ENCODE measurements at places on chromosomes 4 and X.

GRCh38 chr4:116024954-116025708 lies 911.7 kb upstream of the NDST4 start:
- no peak for DNase-seq

DNA sequence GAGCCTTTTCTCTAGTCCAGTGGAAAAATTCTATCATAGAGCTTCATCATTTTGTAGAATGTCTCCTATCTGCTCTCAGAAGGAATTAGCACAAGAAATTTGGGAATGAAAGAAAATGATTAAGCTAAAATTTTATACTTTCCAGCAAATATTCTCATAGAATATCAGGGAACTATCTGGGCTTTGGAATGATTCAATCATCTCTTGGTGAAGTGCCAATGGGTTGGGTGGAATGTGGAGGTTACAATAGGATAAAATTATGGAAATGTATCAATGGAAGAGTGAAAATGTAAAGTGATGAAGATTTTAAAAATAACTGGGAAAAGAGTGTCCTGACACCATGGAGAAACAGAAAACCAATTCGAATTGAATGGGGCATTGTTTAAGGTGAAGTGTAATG lies 119.0 kb upstream of the MID1 start:
- no peak for DNase-seq

- DNase-seq = no peak
Measured at GRCh38 chr4:24867766-24868296, 45.0 kb downstream of the CCDC149 start.

DNA sequence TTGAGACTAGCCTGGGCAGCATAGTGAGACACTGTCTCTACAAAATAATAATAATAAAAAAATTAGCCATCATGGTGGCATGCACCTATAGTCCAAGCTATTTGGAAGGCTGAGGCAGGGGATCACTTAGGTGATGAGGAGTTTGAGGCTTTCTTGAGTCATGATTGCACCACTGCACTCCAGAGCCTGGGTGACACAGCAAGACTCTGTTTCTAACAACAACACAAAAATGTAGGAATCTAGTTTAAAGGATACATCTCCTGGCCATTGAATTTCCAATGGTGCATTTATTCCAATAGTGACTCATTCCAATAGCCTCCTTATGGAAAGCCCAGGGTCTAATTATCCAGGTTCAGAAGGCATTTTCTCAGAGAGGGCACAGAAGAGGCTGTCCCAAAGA lies 21.9 kb upstream of the HERC6 start:
- DNase-seq = no peak

DNA sequence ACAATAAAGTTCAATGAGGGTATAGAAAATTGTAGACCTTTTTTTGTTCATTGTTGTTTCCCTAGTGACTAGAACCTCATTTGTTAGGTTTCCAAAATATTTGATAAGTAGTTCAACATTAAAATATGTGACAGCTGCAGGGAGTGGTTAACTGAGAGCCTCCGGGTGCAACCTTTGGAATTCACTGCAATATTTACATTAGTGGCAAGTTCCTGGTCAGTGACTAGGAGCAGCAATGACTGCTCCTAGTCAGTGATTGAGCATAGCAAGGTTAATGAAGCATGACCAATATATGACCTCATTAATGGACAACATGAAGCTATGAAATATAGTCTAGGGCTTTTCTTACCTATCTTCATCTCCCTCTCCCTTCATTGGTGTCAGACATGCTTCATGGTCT lies 65.8 kb upstream of the FAM47A start:
- no peak for DNase-seq

DNA sequence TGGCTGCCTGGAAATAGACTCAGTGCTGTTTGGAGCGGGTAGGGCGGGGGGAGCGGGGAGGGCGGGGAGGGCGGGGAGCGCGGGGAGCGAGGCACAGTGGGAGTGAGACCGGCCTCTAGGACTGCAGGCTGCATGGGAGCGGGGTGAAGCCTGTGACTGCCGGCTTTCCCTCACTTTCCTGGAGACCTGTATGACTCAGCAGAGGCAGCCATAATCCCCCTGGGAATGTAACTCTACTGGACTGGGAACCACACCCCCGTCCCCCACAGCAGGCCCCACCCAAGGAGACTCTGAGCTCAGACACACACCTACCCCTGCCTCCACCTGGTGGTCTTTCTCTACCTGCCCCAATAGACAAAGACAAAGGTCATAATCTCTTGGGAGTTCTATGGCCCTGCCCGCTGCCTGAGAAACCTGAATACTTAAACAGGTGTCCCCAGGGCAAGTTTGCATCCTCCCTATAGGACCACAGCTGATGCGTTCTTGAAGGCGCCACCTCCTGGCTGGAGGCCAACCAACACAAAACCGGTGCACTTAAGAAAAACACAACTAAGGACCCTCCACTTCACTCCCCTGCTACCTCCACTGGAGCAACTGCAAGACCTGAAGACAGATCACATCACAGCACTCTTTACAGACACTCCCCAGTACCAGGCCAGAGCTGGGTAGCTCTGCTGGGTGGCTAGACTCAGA lies 18.0 kb downstream of the HDAC8 start:
- no peak for DNase-seq

DNA sequence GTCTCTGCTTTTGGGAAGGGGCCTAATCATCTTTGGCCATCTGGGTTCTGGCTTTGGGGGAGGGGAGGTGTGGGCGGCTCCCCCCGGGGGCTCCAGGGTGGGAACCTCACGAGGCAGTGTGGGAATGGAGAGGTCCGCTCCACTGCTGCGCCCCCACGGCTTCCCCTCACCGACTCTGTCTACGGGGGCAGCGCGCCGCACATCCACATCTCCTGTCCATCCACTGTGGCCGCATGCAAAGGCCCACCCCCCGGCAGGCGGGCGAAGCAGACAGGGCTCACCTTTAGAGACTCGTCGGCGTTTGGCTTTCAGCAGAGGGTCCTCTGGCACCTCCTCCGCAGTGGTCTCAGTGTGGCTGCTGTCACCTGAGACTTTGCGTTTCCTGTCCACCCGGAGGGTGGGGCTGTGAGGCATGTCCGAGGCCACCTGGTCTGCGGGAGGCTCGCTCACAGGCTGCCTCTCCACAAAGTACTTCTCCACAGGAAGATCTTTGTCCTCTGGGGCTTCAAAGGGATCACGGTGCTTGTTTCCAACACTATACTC lies 33.6 kb downstream of the BCOR start:
- no peak for DNase-seq

GRCh38 chr4:6018331-6018730 lies at the start of gene C4orf50:
TSS of gene C4orf50 (minus strand) at chr4:6018431.
- DNase-seq = no peak

All from stimulated activated CD4-positive, alpha-beta T cell treated with anti-CD3 and anti-CD28 coated beads, TNF-alpha, amount 100 ng/mL, for 48 hours (primary cell).